ENCODE measurements at places on chromosomes 4 and X.

- no peak for DNase-seq
Measured at GRCh38 chrX:15418041-15418706, 34.0 kb upstream of the VEGFD start.

DNA sequence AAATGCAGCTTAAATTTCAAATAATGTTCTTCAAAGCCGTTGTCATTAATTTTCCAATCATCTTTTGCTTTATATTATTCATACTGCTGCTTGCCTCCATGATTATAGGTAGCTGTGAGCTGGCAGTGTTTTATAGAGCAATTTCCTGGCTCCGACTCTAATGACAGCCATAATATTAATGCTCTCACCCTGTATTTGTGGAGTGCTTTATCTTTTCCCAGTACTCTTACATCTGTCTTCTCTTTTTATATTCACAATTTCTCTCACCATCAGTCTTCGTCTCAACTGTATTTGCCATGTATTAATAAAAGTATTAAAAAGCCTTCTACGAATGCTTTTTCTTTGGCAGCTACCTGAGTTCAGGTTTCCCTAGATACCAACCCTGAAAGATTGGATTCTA lies 21.0 kb downstream of the ATXN3L start:
- DNase-seq: no peak

GRCh38 chr4:139279760-139280620 lies at the start of gene MGARP:
MGARP (minus strand) TSS chr4:139280225; CDS start chr4:139280158, 67 bp downstream.
- no peak for DNase-seq

DNA sequence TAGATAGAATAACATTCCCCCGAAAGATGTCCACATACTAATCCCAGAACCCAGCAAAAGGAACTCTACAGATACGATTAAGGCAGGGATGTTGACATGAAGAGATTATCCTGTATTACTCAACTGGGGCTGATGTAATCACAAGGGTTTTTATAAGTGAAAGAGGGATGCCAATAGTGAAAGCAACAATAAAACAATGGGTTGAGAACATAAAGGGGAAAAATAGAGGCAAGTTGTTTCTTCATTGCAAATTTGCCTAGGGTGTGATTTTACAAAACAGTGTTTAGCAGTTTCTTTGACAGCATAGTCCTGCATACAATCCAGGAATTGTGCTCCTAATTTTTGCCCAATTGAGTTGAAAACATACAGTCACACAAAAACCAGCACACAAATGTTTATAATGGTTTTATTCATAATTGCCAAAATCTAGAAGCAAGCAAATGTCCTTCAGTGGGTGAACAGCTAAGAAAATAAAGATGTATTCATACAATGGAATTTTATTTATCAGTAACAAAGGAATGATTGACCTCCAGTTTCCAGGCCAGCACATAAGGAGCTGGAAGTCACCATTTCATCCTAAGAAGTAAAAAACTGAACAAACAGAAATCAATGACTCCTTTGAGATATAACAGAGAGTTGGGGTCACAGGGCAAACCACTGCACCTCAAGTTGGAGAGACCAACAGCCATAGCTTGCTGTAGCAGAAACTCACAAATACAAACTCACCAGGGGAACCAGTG lies 107.2 kb downstream of the CENPC start:
- DNase-seq: no peak

GRCh38 chr4:80462621-80463091 lies 127.1 kb downstream of the CFAP299 start:
- DNase-seq: no peak

DNA sequence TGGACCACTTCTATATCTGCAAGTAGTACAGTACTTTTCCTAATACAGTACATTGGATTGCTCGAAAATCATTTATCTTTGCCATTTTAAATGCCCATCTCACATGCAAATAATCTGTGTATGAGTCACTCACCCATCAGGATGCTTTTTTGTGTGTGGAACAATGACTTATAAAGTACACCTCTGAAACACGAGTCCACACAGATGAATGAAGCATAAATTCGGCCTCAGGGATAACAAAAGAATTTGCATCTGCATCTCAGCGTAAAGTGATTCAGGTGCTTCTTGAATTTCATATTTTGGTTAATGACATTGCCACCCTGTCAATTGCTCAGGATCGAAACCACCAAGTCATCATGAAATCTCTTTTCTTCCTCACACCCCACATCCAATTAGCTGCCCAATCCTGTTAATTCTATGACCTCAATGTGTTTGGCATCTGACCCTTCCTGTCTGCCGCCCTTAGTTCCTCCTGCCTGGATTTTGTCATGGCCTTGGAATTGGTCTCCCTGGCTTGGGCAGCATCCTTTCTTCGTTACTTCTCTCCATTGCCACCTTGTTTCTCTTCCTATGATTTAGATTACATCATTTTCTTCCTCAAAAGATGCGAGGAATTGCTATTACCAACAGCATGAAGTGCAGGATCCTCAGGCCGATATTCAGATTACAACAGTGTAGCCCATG lies 161.6 kb upstream of the MID1 start:
- DNase-seq: no peak

DNA sequence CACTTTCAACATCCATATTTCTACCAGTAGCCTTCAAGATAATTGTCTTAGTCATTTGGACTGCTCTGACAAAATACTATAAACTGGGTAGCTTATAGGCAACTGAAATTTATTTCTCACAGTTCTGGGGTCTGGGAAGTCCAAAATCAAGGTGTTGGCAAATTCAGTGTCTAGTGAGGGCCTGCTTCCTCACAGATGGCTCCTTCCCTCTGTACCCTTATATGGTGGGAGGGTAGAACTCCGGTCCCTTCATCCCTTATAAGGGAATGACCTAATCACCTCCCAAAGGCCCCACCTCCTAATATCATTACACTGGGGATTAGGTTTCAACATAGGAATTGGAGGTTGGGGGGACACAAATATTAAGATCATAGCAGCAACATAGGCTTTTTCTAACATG lies 7.4 kb upstream of the TBC1D25 start:
- DNase-seq: no peak

- DNase-seq: no peak
Measured at GRCh38 chrX:12580548-12580947, 210.7 kb upstream of the PRPS2 start.

- DNase-seq: peak; percentile 11
Measured at GRCh38 chrX:123833387-123833786, 26.5 kb upstream of the XIAP start.

DNA sequence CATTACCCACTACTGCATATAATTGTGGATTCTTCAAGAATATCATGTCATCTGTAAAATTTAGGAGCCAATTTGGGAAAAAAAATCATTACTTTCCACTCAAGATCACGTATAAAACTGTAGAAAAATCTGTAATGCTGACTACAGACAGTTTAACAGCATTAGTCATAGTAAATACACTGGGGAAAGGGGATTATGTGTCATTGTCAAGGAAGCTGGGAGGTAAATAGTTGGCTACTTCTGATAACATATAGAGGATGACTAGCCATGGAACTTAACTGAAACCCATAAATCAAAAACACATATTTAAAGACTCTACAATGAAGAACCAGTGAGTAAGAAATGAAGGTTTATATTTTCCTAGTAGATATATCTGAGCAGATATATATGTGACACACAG lies 1666.4 kb upstream of the IGFBP7 start:
- DNase-seq: no peak

DNA sequence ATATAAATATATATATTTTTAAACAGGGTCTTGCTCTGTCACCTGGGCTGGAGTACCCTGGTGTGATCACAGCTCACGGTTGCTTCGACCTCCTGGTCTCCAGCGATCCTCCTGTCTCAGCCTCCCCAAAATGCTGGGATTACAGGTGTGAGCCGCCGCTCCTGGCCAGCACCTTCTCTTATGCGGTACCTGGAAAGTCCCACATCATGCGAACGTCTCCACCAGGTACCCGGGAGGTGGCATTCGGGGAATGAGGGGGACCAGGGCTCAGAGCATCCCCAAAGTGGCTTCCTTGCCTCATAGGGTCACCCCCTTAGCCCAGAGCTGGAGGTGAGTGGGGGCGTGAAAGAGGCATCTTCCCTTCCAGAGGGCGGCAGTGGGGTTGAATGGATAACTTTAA lies 84.0 kb upstream of the PPP2R3B start:
- DNase-seq: no peak

GRCh38 chrX:133947996-133948395 lies 37.4 kb downstream of the GPC3 start:
- DNase-seq: no peak

GRCh38 chrX:103773445-103773844 lies 3.2 kb upstream of the PLP1 start:
- DNase-seq: no peak
